ENCODE measurements at places on chromosomes 16 and 17.

DNA sequence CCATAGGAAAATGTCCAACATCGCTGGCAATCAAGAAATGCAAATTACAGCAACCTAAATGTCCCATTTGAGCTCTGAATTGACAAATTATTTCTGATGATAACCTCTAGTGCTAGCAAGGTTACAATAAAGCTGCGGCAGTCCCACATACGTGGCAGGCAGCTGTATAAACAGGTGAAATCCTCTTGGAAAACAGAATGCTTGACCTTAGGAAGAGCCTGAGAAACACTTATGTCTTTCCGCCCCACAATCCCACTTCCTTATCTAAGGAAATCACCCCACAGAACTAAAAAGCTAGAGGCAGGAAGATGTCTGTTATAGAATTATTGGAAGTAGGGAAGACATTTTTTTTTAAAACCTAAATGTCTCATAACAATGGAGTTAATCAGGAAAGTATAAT, 154.3 kb downstream of the KATNIP start:
- DNase-seq, result no peak

- DNase-seq, result peak; percentile 71
These were observed 11.5 kb downstream of the FLII start for GRCh38 chr17:18246880-18247612.

GRCh38 chr17:63578769-63579111, 22.0 kb upstream of the TACO1 start:
- DNase-seq, result no peak

GRCh38 chr17:29587591-29587990, 1.9 kb downstream of the GIT1 start:
- no peak for DNase-seq

GRCh38 chr17:70171159-70171558, 1.8 kb downstream of the KCNJ2 start:
- no peak for DNase-seq

GRCh38 chr17:16352667-16353316, 477 bp downstream of the CENPV start:
- peak; percentile 39 for DNase-seq

- DNase-seq, result no peak
These were observed 7.0 kb upstream of the SLFN5 start for GRCh38 chr17:35235917-35236316.
